ENCODE measurements at places on chromosomes 2 and 18.
A peak's percentile ranks its signal among the peaks of the same experiment; 100 is the strongest.

DNA sequence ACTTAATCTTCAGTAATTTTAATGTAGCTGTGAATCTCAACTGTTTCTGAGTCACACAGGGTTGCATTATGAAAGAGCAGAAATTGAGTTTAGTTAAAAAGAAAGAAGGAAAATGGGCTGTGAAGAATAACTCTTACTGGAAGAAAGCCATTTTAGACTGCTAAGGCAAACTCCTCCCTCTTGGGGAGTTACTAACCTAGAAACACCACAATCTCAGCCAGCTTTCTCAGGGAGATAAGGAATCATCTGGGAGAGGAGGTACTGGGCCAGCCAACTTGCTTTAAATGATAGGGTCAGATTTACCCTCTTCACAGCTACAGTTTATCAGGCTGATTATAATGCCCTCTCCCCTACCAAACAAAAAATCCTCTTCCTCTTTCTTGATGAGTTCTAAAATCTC, 119.5 kb downstream of the CCDC148 start:
- no peak for DNase-seq

DNA sequence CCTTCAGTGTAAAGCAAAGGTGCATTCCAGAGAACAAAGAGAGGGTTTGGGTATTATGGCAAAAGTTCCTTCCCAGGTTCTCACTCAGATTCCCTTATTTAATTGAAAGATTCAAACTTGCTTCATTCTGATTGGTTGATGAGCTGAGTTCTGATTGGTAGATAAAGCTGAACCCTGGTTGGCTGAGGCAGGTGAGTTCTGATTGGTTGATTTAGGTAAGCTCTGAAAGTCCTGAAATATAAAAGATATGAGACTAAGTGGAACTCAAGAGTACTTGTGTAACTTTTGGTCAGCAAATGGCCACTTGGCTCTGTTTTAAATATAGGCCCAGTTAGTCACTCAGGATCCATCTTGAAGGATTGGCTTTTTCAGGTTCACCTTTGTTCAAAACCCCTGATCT, 99.8 kb upstream of the FBXO11 start:
- DNase-seq, result no peak

GRCh38 chr2:44943693-44944101, 2.2 kb downstream of the SIX3 start:
- no peak for DNase-seq

- no peak for DNase-seq
Measured at GRCh38 chr2:105866216-105867185, 121.8 kb downstream of the NCK2 start.

DNA sequence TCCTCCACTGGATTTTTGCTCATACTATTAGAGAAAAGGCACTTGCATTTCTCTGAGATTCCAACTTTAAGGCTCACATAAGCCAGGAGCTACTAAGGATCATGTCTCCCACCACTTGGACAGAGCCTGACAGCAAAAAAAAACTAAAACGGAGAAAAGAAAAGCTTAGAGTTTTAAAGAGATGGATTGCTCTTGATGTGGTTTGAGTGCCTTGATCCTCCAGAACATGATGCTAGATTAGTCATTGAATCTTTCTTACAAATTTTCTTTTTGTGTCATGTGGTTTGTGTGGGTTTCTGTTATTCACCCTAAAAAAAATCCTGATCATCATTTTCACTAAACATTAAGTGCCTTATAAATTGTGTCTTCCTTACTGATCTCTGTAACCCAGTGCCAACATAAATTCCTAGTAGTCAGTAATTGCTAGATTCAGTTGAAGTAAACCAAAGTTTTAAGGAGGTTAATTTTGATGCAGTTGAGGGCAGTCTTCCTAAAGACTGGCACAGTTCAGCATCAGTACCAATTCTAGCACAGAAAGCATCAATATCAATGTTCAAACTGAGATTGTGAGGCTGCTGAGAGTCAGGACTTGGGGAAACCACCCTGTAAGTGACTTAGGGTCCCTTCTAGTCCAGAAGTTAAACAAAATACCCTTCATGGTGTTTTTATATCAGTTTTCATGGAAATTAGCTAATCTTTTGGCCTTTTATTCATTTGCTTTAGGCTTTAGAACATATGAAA, 206.3 kb downstream of the RAD51AP2 start:
- no peak for DNase-seq

DNA sequence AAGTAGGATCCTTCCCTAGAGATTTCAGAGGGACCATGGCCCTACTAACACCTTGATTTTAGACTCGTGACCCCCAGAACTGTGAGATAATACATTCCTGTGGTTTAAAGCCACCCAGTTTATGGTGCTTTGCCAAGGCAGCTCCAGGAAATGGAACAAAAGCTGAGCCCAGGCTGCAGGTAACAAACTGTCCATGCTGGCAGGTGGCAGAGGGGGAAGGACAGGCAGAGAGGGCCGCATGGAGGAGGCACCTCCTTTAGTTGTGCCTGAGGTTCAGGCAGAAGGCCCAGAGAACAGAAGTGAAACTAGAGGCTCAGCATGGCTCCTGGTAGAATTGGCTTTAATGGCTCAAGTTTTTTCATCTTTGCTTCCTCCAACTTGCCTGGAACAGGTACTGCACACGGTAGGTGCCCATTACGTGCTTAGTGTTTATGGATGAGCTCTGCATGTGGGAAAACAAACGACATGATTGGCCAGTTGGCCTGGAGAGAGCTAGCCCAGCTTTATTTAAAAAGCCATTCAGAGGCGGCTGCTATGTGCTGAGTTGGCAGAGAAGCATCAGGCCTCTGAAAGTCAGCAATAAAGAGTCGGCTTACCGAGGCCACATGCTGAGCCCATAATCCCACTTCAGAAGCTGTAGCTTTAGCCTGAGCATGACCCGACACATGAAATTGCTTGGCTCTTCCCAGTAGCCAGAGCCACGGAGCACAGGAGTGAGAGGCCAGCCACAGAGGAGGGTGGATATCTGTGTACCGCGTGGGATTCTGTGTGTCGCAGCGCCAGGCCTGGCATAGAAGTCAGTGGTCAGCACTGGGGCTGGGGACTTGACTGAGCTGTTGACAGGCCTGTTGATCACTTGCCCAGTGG, 36.5 kb downstream of the HS1BP3 start:
- peak; percentile 43 for DNase-seq

- no peak for DNase-seq
Measured at GRCh38 chr2:73426176-73426575, 40.5 kb downstream of the ALMS1 start.

DNA sequence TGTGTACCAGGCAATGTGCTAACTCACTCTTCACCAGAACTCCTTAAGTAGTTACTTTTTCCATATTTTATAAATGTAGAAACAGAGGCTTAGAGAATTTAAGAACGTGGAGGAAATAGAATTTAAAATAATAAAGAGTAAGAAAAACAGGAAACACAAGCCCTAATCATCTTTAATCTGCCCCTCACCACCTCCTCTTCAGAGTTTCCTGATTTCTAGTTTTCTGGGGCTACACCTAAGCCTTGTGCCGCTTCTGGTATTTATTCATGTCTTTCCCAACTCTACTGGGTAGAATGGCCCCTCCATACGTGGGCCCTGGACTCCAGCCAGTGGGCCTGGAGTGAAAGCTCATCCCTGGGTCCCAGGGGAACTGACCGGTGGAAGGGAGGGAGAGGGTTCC, 85.4 kb downstream of the RTN4 start:
- DNase-seq, result no peak

DNA sequence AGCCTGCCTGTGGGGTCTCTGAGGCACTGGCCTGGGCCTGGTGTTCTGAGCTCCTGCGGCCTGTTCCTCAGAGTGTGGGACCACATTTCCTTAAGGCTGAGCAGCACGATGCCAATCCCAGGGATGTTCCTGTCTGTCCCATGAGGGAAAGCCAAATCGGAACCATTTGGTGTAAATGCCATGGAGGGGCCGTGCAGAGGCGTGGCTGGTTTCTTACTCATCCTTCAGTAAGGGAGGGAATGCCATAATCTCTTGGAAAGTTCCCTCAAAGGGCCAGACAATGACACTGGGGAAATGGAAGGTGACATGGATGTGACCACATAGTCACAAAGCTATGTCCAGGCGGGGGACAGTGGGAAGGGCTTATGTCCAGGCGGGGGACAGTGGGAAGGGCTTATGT, 14.4 kb upstream of the PTMA start:
- no peak for DNase-seq

DNA sequence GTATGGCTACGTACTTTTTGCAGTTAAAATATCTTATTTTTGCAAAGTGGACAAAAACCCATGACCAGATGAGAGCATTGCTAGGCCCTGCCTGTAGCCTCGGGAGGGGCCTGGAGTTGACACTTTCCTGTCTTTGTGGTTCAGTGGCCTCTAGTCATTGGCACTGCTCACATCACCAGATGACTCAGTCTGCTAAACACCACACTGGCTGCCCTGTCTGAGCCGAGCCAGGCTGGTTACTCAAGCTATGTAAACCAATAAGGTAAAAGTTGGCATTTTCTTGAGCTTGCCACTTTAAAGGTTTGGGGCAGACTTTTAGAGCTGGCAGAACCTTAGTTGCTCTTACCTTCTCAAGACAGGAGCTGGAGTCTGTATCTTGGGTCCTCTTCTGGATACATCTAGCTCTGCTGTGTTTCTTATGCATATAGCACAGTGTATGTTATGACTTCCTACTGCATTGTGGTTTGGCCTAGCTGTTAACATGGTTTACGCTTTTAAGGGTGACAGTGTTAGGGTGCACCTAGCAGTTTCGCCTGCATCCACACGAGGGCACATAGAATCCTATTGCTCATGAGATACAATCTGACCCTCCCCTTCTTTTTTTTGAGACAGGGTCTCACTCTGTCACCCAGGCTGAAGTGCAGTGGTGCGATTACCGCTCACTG, 76.4 kb downstream of the AP1S3 start:
- no peak for DNase-seq

DNA sequence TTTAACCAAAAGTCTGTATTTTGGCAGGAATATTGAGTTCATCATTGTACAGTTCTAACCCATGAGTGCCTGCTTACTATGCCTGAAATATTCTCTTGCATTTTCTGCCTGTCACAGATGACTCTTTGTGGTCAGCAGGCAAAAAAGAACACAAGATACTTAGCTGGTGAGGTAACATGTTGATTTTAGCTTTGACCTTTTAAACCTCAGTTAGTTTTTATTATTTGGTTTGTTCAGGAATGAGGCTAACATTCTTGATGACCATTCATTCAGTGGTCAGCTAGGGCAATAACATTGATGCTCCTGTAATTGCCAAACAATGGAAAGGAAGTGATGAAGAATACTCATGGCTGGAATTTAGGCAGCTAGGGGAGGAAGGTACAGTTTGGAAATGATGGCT, 491.2 kb downstream of the PIK3C3 start:
- DNase-seq, result no peak

DNA sequence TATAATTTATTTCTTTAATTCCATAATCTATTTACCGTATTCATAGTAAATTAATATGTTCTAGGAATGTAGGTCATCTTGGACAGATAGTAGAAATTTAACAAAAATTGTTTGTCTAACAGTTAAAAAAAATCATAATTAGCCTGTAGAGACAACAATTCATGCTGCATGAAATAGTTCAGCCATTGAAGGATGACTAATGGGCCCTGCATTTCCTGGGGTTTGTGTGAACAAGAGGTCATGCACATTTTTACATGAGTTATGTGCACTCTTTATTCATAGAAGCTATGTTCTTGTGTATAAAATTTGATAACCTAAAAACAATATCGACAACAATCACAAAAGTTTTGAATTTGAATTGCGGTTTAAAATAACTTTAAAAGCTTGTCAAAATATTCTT, 1663.6 kb downstream of the SUCLG1 start:
- DNase-seq, result no peak

DNA sequence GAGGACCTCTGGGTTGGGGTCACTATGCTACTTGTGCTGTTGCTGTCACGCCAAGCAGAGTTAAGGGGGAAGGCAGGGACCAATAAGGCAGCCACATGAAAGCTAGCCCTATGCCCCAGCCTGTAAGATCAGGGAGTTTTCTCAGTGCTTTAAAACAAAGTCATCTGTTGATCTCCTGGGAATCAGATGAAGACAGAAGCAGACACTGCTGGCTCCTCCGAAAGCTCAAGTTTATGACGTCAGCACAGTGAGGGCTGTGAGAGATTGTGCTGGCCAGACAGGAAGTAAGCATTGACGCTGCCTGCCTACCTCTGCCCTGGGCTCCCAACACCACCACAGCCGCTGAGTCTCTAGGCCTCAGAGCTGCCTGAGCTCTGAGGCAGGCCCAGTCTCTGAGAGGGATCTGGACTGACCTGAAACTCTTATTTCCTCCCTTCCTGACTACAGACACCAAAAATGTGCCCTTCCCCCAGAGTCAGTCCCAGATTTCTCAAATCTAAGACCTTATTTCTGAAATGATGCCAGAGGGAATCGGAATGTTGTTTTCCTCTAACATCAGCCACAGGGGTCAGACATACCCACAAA, 118.1 kb upstream of the EPAS1 start:
- no peak for DNase-seq

DNA sequence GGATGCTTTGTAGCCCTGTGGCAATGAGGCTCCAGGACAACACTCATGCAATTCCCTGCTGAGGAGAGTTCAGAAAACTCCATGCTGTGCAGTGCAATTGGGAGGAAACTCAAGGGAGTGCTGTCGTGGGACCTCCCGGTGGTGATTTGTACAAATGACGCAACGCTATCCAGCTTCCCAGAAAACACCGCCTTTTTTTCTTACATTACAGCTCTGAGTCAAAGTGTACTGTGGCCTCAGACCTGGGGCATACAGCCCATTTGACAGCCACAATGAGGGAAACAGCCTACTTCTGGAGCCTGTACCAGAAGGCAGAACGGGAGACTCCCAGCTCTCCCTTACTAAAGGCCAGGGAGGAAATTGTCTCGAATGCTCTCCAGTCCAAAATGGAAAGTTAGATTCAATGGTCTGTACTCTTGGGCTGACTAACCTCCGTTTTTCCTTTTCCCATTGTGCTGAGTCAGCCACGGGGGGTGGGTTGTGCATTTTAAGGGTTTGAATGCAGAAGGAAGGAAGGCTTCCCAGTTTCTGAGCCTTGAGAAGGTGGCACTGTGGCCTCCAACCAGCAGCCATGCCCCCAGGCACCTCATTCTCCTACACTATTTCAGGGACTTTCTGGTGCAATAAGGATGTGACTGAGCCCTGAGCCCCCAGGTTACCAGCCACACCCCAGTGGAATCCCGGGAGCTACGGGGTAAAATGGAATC, 16.4 kb upstream of the CYP1B1 start:
- no peak for DNase-seq

- no peak for DNase-seq
Measured at GRCh38 chr18:48733643-48734253, 194.9 kb downstream of the CTIF start.

GRCh38 chr2:216113572-216113971, 4.4 kb downstream of the XRCC5 start:
- no peak for DNase-seq
